ENCODE measurements at places on chromosomes 4 and X. TPM values are rescaled to one million over a fixed set of nuclear protein-coding genes. Genes with fewer than 3 reads are reported as not detected.

POU3F4 gene
- not detected for total RNA-seq

SLC16A2 gene
- 0.99 TPM for total RNA-seq

SLC2A9 gene
- total RNA-seq = 18.7 TPM

RGN gene
- total RNA-seq = 3.8 TPM

CCSER1 gene
- total RNA-seq = 3.1 TPM

RHOH gene
- 1.3 TPM for total RNA-seq

NKX6-1 gene
- 0.66 TPM for total RNA-seq

CXCL11 gene
- total RNA-seq = not detected

PLS3 gene
- 142 TPM for total RNA-seq

TRO gene
- 44.4 TPM for total RNA-seq

TRPC3 gene
- 0.19 TPM for total RNA-seq

PRDM5 gene
- total RNA-seq = 5.9 TPM

SCML2 gene
- 2.4 TPM for total RNA-seq
